Muscle of leg (tissue), 16 donors: ENCODE measurements at places on chromosomes 5 and 9.

DNA sequence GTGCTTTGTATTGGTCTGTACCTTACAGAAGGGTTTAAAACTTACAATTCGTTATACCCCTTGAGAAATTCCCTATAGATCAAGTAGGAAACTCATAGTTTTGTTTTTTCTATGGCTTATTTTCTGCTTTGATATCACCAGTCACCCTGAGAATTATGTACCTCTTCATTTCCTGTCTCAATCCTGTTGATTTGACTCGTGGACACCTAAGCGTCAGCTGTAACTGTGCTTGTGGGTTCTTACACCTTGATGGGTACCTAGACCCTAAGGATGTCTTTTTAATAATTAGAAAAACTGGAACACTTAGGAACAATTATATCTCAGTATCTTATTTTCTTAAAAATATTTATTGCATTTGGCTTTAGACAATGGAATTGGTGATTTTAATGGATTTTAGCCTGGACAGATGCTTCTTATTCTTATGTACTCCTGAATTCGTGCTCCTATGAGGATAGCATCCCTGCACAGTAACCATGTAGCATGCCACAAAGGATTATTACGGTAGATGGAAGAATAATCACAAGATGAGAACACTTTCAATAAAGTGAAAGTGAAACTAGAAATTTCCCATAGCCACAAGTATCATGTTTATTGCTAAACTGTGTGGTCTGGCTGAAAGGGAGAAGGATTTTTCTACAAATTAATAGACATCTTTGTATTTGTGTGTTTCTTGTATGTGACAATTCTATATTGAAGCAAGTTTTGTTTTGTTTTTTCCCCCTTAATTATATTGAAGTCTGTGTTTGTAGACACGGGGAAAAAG lies 1920.3 kb upstream of the WWC1 start:
- DNase-seq = peak; percentile 48

DNA sequence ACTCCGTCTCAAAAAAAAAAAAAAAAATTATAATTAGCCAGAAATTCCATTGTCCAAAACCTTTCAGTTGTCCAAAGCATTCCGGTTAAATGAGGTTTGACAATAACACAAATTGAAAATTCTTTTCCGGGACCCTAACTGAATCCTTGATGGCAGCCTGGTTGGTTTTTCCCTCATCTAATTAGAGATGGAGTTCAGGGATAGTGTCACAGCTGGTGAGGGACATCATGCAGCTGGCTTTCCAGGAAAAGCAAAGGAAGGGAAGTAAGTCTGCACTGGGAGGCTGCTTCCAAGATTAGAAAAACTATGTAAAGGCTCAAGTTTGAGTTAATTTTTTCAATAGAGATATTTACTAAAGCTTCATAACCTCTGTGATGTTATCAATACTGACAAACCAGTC lies 195.4 kb downstream of the ADAMTS12 start:
- peak; percentile 82 for DNase-seq

DNA sequence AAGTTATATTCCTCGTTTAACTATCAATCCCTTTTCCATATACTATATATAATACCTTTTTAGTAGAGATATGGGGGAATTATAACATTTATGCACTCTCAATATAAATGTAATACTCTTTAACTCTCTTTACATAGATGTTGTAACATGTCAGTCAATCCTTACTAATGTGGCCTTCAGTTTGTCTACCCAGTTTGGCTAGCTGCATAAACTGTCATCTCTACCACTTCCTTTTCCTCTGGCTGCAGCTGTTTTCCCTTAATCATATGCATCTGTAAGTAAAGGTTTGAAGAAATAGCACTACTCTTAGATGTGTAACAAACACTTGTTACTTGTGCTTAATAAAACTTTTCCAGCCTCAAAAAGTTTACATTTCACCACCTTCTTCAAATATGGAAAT lies 13.4 kb downstream of the ABHD17B start:
- DNase-seq = peak; percentile 22

DNA sequence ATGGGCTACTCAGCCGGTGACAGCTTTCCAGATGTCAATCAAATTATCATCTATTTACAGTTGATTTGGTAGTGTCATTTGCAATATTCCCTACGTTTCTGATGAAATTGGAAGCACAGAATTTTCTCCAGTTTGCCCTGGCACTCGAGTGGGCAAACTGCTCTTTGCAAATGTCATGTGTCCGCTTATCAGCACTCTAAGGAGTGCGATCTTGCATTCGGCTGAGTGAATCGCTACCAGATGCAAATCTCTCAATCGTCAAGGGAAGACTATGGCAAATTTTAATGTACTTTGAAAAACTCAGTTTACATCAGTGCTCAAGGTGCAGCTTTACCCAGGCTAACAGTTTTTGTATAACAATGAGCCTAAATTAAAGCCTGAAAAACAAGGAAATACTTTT lies 66.8 kb downstream of the BNC2 start:
- DNase-seq = no peak
